Endothelial cell of umbilical vein (primary cell): ENCODE measurements at places on chromosomes 5 and 9. TPM values are rescaled to one million over a fixed set of nuclear protein-coding genes. Genes with fewer than 3 reads are reported as not detected.

The LRRC26 gene
- total RNA-seq, result not detected in 2 replicates

The RASEF gene
- total RNA-seq, result 0.05 and 0.11 TPM in 2 replicates

- H3K36me3 ChIP-seq, result no peaks in the 10 kb centered on the region
- H3K27me3 ChIP-seq, result no peaks in the 10 kb centered on the region
- no peak for DNase-seq
- no peak overlapping the region for H3K27ac ChIP-seq
- H3K4me1 ChIP-seq, result no peaks in the 10 kb centered on the region
These were observed 201.1 kb upstream of the GLRA1 start for GRCh38 chr5:152125661-152126205.

DNA sequence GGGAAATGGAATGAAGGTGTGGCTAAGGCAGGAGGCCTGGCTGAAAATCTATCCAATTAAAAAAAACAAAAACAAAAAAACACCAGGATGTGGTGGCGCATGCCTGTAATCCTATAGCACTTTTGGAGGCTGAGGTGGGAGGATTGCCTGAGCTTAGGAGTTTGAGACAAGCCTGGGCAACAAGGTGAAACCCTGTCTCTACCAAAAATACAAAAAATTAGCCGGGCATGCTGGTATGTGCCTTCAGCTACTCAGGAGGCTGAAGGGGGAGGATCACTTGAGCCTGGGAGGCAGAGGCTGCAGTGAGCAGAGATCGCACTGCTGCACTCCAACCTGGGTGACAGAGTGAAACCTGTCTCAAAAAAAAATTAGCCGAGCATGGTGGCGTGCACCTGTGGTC is 21.1 kb downstream of the GRHPR start:
- H3K27ac ChIP-seq, result no peak overlapping the region
- H3K27me3 ChIP-seq, result no peaks in the 10 kb centered on the region
- no peak for DNase-seq
- no peaks in the 10 kb centered on the region for H3K4me1 ChIP-seq
